Mucosa of gallbladder (tissue), 1 donor: ENCODE measurements at places on chromosomes 7 and 10. TPM values are rescaled to one million over a fixed set of nuclear protein-coding genes. Genes with fewer than 3 reads are reported as not detected.

The SYNPO2L gene
- 0.49 TPM for total RNA-seq

The CD36 gene
- 35.8 TPM for total RNA-seq

The C7orf57 gene
- total RNA-seq: not detected

The CAMK2B gene
- 0.23 TPM for total RNA-seq

The GSTO2 gene
- total RNA-seq: 17.2 TPM

The RP9 gene
- 9.2 TPM for total RNA-seq

The PYROXD2 gene
- 23.1 TPM for total RNA-seq

The GRM3 gene
- total RNA-seq: 0.09 TPM

The CACNB2 gene
- total RNA-seq: 8.4 TPM

The UBN2 gene
- total RNA-seq: 20.4 TPM

The LRRC4 gene
- 3.8 TPM for total RNA-seq

The TLX1 gene
- not detected for total RNA-seq

DNA sequence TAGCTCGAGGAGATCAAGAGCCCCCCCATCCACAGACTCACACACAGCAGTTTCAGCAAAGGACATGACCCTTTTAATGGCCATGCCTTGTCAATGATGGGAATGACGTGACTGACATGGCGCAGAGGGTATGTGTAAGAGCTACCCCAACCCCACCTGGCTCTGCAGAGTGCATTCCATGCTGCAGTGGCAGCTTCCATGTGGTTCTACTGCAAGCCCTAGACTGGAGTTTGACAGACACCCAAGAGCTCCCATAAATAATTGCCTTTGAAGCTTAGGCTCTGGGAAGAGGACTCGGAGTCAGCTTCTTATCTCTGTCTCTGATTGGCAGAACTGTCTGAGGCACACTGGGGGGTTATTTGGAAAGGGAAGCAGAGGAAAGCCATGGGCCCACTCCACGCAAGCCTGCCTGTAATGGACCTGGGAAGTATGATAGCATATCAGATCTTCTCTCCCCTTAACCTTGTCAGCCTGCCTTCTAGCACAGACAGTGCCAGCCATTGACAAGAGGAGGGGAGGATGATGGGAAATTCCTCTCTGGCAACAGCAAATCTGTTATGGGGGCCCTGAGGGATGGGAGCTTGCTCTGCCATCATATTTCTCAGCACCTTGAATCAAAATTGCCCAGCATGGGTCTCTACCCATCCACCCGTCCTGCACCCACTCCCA lies 478.5 kb upstream of the PODXL start:
- peak; percentile 4 for DNase-seq

GRCh38 chr7:17983221-17984062 lies 43.1 kb upstream of the SNX13 start:
- no peak for DNase-seq

DNA sequence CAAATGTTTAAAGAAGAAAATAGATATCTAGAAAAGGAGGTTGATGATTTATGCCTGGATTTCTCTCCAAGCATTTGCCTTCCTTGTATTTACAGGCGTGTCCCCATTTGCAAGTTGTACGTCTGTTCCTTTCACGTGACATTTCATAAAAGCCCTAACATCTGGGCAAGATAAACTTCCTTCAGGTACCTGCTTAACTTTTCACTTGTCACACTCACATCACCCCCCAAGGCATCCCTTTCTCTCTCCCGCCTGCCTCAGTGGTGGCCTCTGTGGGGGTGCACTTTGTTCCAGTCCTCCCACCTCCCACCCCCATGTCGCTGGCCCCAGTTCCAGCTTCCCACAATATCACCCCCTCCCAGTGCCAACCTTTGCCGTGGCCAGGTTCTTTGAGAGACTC lies 6.7 kb downstream of the TWIST1 start:
- no peak for DNase-seq

- no peak for DNase-seq
These were observed 83.3 kb downstream of the PAX2 start for GRCh38 chr10:100828738-100829096.

DNA sequence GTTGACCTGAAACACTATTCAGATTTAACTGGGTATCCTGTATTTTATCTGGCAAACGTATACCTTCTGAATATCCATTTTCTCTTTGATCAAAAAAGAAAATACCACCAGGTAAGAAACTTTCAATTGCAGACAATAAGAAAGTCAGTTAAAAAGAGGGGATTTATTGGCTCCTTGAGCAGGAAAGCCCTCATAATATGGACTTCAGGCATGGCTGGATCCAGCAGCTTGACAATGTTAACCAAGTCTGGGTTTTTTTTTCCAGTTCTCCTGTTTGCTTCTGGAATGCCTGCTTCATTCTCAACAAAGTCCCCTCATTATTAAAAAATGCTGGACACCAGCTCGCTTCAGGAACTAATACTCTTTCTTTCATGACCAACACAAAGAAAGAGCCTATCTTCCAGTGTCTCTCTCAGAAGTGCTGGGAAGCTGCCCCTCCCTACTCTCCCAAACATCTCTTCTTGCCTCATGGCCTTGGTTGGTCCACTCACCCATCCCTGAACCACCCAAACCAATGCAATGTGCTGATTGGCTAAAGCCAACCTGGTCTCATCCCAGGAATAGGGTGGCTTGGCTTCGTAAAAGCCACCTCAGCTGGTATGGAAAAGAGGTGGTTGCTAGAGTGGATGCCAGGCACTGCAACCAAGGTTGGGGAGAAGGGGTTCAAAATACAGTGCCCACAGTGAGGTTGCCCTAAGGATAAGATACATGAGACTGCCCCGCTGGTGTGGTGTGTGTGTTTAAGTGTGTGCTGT lies 30.6 kb upstream of the WDFY4 start:
- no peak for DNase-seq

- DNase-seq: no peak
These were observed 29.2 kb downstream of the PRSS58 start for GRCh38 chr7:142228537-142229104.

- no peak for DNase-seq
These were observed 1115.3 kb downstream of the REEP3 start for GRCh38 chr10:64636461-64636860.

GRCh38 chr10:11782793-11783557 lies 40.2 kb upstream of the PROSER2 start:
- DNase-seq: no peak

GRCh38 chr7:38223306-38223705 lies 45.3 kb downstream of the STARD3NL start:
- no peak for DNase-seq

DNA sequence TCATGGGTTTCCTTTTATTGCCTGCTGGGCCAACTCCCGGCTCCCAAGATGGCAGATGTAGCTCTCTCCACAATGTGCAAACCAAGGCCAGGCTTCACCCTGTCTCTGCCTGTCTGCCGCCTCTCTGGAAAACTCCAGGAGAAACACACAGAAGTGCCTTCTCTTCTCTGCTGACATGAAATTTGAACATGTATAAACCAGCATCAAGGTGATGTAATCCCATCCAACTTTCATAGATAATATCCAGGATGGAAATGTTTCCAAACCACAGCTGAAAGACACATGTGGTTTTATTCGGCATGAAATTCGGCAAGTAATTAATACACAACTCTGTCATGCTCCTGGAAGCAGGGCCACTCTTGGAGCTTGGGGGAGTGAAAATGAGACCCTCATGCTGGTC lies 297.2 kb downstream of the C7orf25 start:
- no peak for DNase-seq

DNA sequence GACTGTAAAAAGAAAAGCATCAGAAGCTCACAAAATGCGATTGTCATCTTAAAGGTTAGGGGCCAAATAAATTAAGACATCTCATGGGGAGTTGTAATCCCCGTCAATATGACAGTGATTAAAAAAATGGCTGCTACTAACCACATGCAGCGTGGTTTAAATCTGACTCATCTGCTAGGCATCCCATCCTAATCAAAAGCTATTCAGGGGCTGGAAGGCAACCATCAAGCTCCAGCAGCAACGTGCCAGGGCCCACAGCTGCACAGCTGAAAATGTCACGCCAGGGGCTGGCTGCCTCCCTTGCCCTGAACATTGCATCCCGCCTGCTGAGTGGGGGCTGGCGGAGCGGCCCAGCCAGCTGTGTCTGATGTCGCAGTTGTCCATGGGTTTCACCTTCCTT lies 66.3 kb upstream of the FRMD4A start:
- peak; percentile 61 for DNase-seq

DNA sequence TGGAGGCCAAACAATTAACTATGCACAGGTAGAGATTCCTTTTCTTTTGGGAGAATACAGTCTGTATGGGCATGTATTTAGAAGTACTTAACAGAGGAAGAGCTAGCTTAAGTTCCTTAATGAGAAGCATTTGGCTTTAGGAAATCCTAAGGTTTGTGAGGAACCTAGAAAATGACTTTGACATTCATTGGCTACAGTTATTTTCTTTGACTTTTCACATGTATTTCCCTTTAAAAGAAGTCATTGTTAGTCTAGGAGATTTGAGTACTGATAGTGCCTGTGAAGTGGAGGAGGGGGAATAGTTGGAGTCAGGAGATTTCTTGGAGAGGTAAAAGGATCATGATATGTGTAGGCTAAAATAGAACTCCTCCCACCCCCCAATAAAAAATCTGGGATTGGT lies 3.6 kb downstream of the HELLS start:
- no peak for DNase-seq

DNA sequence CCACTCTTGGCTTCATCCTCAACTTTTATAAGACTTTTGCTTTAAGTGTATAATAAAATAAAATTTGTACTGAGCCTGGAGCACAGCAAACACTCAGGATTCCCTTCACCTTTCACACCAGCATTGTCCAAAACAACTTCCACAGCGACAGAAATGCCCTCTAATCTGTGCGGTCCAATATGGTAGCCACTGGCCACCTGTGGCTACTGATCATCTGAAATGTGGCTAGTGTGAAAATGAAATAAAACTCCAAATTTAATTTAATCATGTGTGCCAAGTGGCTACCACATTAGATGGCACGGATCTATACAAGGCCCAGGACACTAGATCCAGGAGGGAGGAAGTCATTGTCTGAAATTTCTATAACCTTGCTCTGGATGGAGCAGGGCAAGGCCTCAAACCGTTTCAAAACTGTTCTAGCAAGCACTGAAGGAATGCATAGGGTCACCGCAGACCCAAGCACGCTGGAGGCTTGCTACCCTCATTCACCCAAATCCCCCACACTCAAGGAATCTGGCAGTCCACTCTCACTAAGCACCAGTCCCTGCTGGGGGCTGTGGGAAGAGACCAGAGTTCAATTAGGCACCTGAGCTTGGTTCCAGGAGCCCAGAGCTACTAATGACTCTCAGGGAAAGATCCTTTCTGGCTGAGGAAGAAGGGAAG lies 6.3 kb upstream of the MYO1G start:
- no peak for DNase-seq

GRCh38 chr7:114942446-114943175 lies 20.7 kb downstream of the MDFIC start:
- no peak for DNase-seq

DNA sequence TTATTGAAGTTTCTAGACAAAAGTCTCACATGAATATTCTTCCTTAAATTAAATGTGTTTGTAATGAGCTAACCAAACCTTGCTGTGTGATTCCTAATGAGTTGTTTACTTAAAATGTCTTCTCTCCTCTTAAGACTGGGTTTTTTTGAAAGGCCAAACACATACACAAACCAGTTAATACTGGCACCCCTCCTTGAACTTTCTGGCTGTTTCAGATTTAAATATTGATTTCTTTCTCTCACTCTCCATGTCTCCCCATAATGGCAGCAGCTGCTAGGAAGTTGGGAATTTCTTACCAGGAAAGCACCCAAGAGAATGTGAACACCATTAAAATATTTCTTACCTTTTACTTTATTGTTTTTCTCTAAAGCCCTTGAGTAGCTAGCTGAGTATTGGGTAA lies 11.4 kb upstream of the PTN start:
- DNase-seq: no peak

DNA sequence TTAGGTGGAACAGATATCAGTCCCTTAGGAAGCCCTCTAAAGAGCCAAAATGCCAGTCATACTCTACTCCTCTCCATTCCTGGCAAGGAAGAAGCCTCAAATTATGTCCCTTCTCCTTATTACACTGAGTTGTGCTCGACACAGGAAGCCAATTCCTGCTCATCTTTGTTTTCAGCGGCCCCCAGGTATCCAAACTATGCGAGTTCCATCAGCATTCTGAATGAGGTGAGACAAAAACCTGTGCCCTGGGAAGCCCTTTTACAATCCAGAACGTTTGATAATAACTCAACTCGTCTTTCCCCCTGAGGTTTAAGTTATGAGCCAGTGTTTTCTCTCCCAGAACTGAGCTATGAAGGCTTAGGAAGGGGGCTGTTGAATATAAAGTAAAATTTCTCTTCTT lies 580.5 kb downstream of the NXPH1 start:
- DNase-seq: no peak

DNA sequence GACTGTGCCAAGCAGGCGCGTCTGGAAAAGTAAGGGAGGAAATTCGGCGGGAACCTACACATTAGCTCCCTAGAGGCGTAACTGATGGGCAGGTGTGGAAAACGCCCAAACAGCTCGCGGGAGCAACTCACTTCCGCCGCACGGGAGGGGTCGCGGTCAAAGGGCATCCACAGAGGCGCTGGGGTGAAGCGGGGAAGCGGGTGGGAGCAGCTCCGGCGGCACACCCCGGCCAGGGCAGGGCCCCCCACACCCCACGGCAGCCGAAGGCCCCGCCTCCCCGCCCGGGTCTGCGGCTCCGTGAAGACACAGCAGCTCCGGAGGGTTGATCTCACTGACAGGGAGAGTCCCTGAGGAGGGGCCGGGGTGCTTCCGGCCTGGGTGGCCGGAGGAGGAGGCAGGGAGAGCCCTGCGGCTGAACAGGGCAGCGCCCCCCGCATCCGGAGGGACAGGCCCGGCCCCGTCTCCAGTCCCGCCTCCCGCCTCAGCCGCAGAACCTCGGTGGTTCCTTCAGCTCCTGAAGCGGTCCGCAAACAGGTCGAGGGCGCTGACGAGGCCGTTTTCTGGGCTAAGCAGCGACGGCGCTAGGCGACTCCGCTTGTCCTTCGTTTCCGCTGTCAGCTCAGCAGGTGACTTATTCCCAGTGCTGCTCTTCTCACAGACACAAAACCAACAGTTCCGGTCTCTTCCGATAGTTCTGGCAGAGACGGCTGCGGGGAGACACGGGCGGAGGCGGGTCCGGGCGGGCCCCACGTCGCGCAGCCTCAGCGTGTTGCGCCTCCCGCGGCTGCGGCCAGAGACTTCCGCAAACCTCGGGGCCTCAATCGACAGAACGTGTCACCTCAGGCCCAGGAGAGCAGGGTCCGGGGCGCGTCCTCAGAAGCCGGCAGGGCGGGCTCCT lies 276.1 kb downstream of the DNAJB6 start:
- peak; percentile 36 for DNase-seq

- DNase-seq: no peak
These were observed 1048.8 kb downstream of the GATA3 start for GRCh38 chr10:9103301-9103700.
